ENCODE measurements at places on chromosomes 2 and 18.

DNA sequence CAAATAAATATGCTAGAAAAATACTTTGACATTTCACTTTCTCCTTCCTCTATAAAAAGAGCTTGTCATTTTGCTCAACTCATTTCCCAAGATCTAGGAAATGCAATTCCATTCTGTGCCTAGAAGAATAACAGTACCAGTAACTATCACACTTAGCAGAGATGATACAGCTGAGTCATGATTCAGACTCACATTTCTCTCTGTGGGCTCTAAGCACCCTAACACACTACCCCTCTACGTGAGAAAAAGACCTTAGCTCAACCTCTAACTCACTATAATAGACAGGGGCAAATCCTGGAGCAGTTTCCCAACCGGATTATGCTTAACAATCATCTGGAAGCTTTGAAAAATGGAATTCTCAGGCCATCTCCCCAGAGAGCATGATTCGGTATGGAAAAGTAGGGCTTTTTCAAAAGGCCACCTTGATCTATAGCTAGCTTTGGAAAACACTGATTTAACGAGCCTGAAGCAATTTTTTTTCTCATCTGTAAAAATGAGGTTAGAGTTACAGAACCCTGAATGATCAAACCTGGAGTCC, 1312.3 kb upstream of the PIK3C3 start:
- no peak overlapping the region for H3K4me3 ChIP-seq
- H3K27me3 ChIP-seq = no peaks in the 10 kb centered on the region
- no peaks in the 10 kb centered on the region for H3K4me1 ChIP-seq
- no peak for DNase-seq
- no peaks in the 10 kb centered on the region for H3K36me3 ChIP-seq
- H3K27ac ChIP-seq = no peak overlapping the region

- H3K4me1 ChIP-seq = no peaks in the 10 kb centered on the region
- DNase-seq = no peak
- no peak overlapping the region for H3K4me3 ChIP-seq
- no peaks in the 10 kb centered on the region for H3K27me3 ChIP-seq
These were observed 229.9 kb upstream of the HDAC4 start for GRCh38 chr2:239630618-239631286.

DNA sequence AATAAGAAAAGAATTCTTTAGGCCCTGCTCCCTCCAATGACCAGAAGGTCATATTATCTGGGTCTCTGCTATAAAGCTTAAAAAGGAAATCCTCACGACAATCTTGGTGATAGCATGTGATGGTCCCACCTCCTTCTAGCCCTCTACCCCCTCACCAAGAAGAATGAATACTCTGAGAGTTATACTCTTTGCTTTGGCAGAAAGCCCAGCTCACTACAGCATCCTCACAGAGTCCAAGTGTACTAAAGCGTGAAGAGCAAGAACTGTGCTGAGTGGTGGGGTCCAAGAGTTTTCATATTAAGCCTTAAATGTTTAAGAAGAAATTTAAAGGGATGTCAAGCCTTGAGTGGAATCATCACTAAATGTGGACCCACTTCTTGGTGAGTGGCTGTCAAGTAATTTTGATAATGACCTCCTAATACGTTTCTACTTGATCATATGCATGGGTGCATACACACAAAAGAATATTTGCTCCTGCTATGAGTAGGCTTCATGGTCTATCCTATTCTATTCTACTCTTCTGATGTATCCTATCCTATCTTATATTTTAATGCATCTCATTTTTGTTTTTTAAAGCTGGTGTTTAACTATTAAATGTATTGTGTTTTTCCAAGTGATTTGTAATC, 16.5 kb upstream of the SERPINB7 start:
- H3K27ac ChIP-seq = no peak overlapping the region
- DNase-seq = no peak
- peaks cover 16% of the 10 kb centered on the region for H3K4me1 ChIP-seq
- no peaks in the 10 kb centered on the region for H3K27me3 ChIP-seq

GRCh38 chr18:59893971-59894370, 5.8 kb upstream of the PMAIP1 start:
- no peak overlapping the region for H3K4me3 ChIP-seq
- peaks cover 10% of the 10 kb centered on the region for H3K4me1 ChIP-seq
- no peaks in the 10 kb centered on the region for H3K27me3 ChIP-seq
- no peak for DNase-seq

DNA sequence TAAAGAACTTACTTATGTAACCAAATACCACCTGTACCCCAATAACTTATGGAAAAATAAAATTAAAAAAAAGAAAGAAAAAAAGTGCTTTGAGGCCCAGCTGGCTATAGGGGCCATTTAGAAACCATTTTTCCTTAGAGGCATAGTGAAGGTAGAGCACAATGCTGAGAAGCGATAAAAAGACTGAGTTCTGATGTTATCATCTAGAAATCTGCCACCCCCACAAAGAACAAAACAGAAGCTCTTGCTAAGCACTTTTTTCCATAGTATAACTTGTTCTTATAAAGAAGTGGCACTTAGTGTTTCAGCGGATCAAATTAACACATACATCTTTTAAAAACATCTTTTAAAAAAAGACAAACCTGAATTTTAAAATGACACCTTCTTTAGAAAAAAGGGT, 51.4 kb downstream of the ICOS start:
- no peak overlapping the region for H3K27ac ChIP-seq
- H3K4me3 ChIP-seq = no peak overlapping the region
- no peaks in the 10 kb centered on the region for H3K4me1 ChIP-seq

- no peaks in the 10 kb centered on the region for H3K27me3 ChIP-seq
- peaks cover 3% of the 10 kb centered on the region for H3K4me1 ChIP-seq
- H3K36me3 ChIP-seq = peaks cover 45% of the 10 kb centered on the region
- no peak overlapping the region for H3K4me3 ChIP-seq
These were observed 60.4 kb downstream of the TRIP12 start for GRCh38 chr2:229861431-229861830.

GRCh38 chr18:70578480-70578879, 289.6 kb downstream of the SOCS6 start:
- H3K27me3 ChIP-seq = no peaks in the 10 kb centered on the region
- DNase-seq = no peak
- H3K4me3 ChIP-seq = no peak overlapping the region
- H3K4me1 ChIP-seq = no peaks in the 10 kb centered on the region

- no peak overlapping the region for H3K27ac ChIP-seq
- no peaks in the 10 kb centered on the region for H3K27me3 ChIP-seq
- H3K4me1 ChIP-seq = no peaks in the 10 kb centered on the region
- no peak for DNase-seq
- no peak overlapping the region for H3K4me3 ChIP-seq
These were observed 25.5 kb upstream of the NFE2L2 start for GRCh38 chr2:177289824-177290628.

- DNase-seq = no peak
- H3K4me1 ChIP-seq = no peaks in the 10 kb centered on the region
- H3K4me3 ChIP-seq = no peak overlapping the region
- H3K27me3 ChIP-seq = no peaks in the 10 kb centered on the region
- no peaks in the 10 kb centered on the region for H3K36me3 ChIP-seq
- no peak overlapping the region for H3K27ac ChIP-seq
These were observed 1269.9 kb upstream of the GYPC start for GRCh38 chr2:125386074-125386473.

DNA sequence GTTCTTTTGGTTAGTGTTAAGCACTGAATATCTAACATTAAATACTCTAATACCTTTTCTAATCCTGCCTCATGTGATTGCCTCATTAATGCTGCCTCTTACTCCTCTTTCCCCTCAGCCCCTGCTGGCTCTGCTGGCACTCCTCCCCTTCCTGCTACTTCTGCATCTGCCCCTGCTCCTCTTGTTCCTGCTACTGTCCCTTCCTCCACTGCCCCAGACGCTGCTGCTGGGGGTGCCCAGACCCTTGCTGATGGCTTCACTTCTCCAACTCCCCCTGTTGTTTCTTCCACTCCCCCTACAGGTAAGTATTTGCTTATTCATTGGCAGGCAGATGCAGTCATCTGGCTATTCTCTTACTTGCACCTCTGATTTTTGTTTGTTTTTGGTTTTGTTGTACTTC, 68.5 kb downstream of the ABI2 start:
- no peak for DNase-seq
- H3K36me3 ChIP-seq = peaks cover 22% of the 10 kb centered on the region
- H3K4me1 ChIP-seq = peaks cover 14% of the 10 kb centered on the region
- no peak overlapping the region for H3K27ac ChIP-seq

DNA sequence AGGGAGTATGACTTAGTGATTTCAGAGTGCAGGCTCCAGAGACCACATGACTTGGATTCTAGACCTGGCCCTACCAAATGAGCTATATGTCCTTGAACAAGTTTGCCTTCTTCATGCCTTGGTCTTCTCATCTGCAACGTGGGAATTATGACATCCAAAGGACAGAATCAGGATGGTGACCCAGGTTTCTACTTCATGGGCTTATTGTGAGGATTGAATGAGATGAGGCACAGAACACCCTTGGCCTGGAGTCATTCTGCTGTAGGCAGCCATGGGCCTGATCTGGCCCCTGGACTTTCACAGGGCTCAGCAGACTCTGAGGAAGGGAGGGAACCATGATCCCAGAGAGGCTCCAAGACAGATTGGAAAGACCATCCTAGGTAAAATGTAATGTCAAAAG, 85.6 kb upstream of the HAAO start:
- no peak overlapping the region for H3K4me3 ChIP-seq
- no peaks in the 10 kb centered on the region for H3K36me3 ChIP-seq
- no peak for DNase-seq
- peaks cover 6% of the 10 kb centered on the region for H3K4me1 ChIP-seq

- H3K4me3 ChIP-seq = no peak overlapping the region
- H3K27me3 ChIP-seq = no peaks in the 10 kb centered on the region
- no peak for DNase-seq
- H3K36me3 ChIP-seq = peaks cover 8% of the 10 kb centered on the region
These were observed 265.7 kb downstream of the NEDD4L start for GRCh38 chr18:58309610-58310239.

- DNase-seq = no peak
- H3K4me1 ChIP-seq = no peaks in the 10 kb centered on the region
- H3K27me3 ChIP-seq = no peaks in the 10 kb centered on the region
- no peak overlapping the region for H3K4me3 ChIP-seq
These were observed 216.8 kb downstream of the VAPA start for GRCh38 chr18:10130606-10131005.

DNA sequence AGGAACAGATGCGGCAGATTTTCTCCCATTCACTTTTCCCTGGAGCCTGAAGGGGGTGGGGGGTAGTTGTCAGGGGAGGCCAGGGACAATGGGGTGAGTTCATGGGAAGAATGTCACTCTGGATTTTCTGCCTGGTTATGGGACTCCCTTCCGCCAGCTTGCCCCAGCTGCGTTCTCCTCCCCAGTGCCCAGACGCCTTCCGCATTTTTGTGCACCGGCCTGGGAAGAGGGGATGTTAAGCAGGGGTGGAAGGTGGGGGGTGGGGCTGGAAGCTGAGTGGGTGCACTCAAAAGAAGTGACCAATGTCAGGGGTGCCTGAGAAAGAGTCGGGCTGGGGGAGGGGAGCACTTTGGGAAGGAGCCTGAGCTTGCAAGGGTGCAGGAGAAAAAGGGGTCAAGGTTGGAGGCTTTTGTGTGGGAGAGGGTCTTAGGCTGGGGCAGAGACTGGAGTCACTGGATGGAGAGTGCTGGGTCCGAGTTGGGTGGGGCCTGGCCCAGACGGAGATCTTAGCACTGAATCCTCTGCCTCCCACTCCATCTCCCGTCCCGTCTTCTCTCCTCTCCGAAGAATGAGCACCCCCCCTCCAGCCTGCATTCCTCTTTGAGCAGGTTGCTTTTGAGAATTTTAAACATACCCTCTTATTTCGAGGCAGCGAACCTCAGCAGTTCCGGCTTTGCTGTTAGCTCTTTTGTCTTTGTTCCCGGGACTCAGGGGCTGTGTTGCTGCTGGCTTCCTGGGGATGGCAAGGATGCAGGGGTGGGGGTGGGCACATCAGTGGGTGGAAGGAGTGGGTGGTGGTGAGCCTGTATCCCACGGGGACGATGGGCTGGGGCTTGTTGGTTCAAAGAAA, 2.7 kb downstream of the IGFBP2 start:
- H3K36me3 ChIP-seq = peaks cover 9% of the 10 kb centered on the region
- peak overlapping the region; percentile 48 for H3K27ac ChIP-seq
- no peak for DNase-seq
- H3K27me3 ChIP-seq = no peaks in the 10 kb centered on the region

DNA sequence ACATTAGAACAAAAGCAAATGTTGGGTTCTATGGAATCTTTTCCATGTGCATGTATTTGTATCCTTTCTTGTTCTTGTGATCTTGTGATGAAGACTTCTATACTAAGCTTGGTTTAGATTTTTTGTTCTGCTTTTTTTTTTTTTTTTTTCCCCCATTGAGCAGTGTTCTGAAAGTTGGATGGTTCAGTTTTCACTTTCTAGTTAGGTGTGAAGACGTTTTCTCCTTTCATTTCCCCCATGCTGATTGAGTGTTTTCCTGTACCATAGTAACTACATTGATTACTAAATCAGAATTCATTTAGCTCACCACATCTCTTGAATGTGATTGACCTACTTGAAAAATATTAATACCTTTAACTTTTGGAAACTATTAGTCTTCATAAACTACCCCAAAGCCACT, 34.1 kb downstream of the NOP58 start:
- no peak for DNase-seq
- no peak overlapping the region for H3K4me3 ChIP-seq
- no peak overlapping the region for H3K27ac ChIP-seq
- peaks cover under 1% of the 10 kb centered on the region for H3K4me1 ChIP-seq
- no peaks in the 10 kb centered on the region for H3K27me3 ChIP-seq

DNA sequence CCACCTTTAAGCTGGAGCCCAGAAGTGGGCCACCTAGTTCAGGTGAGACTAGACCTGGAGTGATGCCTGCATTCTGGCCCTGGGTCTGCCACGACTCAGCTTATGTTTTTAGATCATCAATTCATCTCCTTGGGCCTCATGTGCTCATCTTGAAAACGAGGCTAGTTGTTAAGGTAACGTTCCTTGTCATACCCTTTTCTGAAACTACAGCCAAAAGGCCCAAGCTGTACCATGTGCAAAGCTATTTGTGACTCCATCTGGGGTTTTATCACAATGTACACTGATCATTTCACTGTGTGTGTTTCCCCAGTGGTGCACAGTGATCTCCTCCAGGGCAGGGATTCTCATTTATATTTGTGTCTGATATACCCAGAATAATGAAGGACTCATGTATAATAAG, 138.4 kb upstream of the COPS8 start:
- no peak overlapping the region for H3K27ac ChIP-seq
- H3K4me3 ChIP-seq = no peak overlapping the region
- H3K36me3 ChIP-seq = no peaks in the 10 kb centered on the region
- no peaks in the 10 kb centered on the region for H3K4me1 ChIP-seq
- H3K27me3 ChIP-seq = no peaks in the 10 kb centered on the region

GRCh38 chr2:234335661-234336228, 161.1 kb downstream of the ARL4C start:
- H3K4me3 ChIP-seq = no peak overlapping the region
- no peaks in the 10 kb centered on the region for H3K27me3 ChIP-seq
- H3K36me3 ChIP-seq = no peaks in the 10 kb centered on the region

DNA sequence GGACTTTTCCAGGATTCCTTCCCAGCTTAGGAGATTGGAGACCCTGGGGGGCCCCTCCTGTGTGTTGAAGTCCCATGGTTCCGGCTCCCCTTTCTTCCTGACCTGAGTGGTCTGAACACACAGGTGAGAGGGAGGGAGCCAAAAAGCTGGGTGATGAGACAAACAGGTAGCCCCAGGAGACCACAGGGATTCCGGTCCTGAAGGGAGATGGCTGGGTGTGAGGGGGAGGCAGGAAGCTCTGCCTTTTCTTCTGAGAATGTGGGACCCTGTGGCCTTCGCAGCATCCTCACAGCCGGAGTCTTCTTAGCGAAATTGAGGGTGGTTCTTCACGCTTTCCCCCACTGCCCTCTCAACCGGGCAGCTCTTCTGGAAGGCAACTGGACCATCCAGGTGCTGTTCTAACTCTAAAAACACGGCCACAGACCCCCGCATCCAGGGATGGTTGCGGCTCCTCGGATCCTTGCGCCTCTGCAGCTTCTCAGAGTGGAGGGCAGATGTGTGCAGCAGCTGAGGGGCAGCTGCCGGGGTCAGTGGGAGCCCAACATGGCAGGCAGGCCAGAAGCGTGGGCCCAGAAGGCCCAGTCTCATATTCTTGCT, 4.4 kb downstream of the SLC66A3 start:
- no peak overlapping the region for H3K27ac ChIP-seq
- no peaks in the 10 kb centered on the region for H3K4me1 ChIP-seq
- H3K4me3 ChIP-seq = no peak overlapping the region

All from RWPE2 (cell line).